ENCODE measurements at places on chromosomes 6 and 20. TPM values are rescaled to one million over a fixed set of nuclear protein-coding genes. Genes with fewer than 3 reads are reported as not detected.

Gene NMBR
- total RNA-seq: not detected

GRCh38 chr6:170271771-170272314 is 19.0 kb downstream of the DLL1 start:
- DNase-seq: no peak

Gene RSPH4A
- total RNA-seq: 0.78 TPM

GRCh38 chr20:663315-664090 is 10.5 kb upstream of the SRXN1 start:
- DNase-seq: no peak

DNA sequence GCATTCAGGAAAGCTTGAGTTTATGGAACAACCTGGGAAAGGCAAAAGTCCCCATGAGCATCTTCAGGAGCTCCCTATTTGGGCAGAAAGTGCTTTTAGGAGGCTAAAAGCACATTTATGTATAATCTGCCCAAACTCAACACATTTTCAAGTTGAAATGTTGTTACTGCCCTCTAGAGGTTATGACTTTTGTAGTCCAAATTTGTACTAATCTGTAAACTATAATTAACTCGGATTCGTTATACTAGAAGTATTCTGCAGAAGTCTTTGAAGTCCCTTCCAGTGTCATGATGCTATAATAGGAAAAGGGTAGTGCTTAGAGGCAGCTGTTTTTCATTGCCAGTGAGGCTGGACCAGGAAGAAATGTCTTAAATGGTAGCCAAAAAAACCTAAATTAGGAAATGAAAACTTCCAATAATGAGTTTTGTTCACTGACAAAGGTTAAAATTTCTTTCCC is 44.8 kb upstream of the EMILIN3 start:
- DNase-seq: no peak

Gene OLIG3
- total RNA-seq: 0.27 TPM

Gene SRMS
- not detected for total RNA-seq

Gene TSPYL1
- 92.5 TPM for total RNA-seq

DNA sequence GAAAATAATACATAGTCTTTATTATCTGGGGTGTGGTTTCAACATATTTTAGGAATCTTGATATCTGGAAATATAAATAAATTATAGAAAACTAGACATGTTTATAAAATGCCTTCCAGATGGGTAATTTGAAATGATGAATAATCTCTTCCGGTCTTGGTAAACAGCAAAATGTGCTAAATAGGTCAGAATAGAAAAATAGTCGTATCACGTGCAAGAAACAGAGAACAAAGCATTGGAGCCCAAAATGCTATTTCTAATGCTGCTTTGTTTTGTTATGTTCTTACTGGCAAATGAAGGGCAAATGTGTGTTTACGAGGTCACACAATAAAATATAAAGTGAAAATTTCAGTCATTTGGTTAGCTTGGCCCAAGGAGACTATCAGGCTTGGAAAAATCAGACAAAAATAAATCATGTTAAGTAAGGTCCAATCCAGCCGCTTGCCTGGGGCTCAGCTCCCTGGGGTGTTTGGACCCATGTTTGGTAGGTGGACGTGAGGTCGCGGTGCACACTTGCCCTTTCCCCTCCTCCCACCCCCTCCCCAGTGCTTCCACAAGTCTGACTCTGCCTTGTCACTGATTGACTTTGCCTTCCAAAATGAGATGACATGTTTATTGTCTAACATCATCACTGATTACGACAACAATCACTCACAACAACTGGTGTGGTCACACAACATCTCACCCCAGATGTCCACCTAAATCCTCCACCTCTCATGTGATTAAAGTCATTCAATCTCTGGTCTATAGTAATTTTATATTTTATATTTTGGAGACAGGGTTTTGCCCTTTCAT is 56.0 kb downstream of the RIN2 start:
- DNase-seq: no peak

GRCh38 chr6:3312604-3313231 is 54.0 kb downstream of the PSMG4 start:
- no peak for DNase-seq

Gene PLAGL1
- 164 TPM for total RNA-seq

DNA sequence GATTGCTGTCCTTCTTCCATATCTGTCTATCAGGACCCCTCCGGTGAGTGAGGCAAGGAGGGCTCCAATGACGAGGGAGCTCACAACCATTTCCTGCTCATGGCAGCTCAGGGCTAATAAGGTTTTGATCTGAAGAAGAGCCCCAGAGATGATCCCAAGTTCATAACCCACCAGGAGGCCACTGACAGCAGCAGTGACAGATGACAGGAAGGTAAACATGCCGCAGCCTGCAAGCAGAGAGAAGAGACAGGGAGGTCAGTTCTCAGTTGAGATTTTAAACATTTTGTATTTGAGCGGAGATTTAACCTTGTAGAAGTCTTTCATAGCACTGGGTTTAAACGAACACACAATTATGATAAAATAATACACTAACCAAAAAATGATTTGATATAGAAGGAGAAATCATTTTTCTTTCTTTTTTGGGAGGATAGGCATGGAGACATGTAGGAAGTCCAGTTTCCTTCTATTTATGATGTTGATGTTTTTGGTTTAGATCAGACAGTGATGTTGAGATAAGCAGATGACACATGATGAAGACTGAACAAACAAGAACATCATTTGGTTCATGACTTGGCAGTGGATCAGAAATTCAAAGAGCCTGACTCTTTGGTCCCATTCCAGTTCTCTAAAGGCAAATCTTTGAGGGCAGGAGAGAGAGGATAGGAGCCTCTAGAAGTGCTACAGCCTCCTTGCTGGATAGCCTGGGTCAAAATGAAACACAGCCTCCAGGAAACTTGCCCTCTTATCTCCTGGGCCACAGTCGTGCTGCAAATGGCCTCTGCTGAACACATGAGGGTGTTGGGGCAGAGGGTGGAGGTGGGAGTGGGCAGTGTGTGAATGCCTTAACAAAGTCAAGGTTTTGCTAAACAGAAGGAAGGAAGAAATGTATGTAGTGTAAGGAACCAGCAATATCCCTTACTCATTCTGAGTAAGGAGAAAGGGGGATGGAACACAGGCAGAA is 22.6 kb downstream of the SLC2A12 start:
- no peak for DNase-seq

Gene CAGE1
- 0.09 TPM for total RNA-seq

GRCh38 chr6:19895866-19896692 is 58.9 kb downstream of the ID4 start:
- no peak for DNase-seq

DNA sequence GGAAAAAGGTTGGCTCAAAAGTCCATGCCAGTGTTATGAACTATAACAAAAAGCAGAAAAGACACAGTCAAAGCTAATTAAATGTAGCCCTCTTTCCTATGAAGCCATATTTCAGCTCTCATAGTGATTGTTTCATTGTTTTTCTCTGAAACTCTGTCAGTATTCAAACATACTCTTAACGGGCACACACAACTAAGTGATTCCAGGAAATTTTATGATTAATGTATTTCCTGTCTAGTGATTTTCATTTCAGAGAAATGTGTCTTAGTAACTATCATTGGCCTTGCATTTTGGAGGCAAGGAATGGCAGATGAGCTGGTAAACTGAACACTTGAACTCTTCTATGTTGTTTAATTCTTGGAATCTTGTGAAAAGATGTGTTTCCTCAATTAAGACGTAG is 68.0 kb downstream of the CLVS2 start:
- no peak for DNase-seq

DNA sequence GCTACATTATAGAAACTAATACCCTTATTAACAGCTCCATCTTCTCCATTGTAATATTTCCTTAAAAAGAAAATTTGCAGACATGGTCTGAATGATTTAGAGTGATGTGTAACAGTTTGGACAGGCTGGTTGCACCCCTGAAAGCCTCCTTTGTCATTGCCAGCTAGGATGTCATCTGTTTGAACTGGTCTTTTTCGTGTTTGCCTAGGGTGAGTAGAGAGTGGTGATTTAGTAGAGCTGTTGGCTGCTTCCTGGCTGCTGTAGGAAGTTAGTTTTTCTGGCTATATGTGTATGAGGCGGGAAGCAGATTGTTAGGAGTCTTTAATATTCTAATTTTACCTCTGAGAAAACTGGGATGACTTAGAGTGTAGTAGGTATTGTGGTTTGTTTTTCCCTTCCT is 101.1 kb downstream of the ZFAND3 start:
- DNase-seq: no peak

GRCh38 chr6:122567034-122567433 is 43.2 kb upstream of the PKIB start:
- DNase-seq: no peak

- no peak for DNase-seq
Observed at GRCh38 chr6:27667016-27667656, 194.2 kb upstream of the ZNF184 start.

Gene HSPA12B
- 11.5 TPM for total RNA-seq

GRCh38 chr20:38893056-38893564 is 33.1 kb upstream of the FAM83D start:
- DNase-seq: no peak

DNA sequence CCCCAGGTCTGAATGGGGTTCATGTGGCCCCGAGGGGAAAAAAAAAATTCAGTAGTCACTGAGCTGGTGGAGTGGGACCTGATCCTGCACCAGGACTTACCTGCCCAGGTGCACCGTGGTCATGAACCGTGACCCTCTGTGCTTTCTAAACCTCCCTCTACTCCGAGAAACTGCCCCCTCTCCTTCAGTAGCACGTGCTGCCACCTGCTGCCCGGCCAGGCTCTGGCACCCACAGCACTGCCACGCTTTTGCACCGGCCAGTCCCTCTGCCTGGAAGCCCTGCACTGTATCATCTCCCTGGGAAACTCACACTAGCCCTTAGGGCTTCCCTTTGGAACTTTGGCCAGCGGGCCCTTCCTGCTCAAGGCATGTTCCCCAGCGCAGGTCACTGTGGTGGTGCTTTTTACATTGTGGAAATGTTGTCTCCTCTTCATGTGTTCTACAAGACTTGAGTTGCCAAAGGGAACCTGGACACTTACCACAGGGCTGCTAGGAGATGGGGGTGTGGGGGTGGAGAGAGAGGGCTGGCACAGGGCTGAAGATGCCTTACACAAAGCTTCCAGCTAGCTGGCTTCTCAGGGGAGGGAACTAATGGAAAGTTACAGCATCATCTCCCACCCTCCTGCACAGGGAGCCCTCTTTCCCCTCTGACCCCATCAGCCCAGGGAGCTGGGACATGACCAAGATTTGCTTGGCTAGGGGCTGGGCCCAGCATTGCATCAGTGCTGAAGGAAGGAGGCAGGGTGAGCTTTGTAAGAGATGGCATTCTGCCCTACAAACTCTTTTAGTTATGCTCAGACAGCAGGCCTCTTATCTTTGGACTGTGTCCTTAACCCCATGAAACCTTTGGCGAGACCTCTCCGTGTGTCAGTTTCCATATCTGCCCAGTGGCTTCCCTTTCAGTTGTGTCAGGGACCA is 2.5 kb upstream of the PTPRT start:
- no peak for DNase-seq

DNA sequence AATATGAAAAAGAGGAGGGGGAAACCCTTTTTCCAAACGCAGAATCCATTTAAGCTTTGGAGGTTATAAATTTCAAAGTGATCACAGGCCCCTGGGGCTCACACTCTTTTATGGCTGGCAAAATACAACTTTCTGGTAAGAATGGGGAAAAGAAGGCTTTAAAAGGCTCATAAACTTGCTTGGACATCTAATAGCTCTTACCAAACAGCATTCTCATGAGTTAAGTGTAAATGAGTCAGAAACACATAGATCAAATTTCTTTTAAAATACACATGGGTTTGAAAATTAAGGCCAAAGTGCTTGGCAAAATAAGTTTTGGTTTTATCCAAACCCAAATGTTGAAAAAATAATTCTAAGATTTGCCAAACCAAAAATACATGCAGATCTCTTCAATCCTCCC is 154.6 kb downstream of the SOBP start:
- no peak for DNase-seq

Gene ZSCAN31
- total RNA-seq: 5.8 TPM

- DNase-seq: no peak
Observed at GRCh38 chr6:36207155-36207554, 10.6 kb downstream of the BRPF3 start.

DNA sequence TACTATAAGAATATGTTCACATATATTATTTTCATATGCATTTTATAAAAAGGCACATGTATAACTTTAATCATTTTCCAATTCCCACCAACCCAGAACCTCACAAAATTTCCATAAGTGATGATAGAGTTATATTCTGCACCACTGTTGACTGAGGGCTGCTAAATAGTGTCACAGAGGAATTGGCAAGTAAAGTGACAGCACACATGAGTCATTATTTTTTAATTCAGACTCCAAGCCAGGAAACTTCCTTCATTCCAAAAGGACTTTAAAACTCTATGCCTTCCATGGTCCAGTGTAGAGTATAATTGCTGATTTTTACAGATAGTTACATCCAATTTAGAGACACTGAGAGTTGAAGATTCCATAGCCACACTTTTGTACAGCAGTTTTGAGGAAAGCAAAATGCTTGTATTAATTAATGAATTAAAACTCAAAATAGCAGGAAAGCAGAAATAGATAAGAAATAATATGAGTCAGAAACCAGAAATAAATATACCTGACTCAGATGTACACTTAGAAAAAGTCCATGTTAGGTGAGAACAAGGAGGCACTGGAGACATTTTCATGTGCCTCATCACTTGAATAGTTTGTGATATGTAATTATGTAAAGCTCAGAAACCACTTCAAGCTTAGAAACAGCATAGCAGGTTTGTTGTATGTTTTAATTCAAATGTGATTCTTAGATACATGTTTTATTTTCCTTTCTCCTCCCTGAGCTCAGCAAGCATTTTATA is 425.2 kb upstream of the OPRM1 start:
- DNase-seq: no peak

- no peak for DNase-seq
Observed at GRCh38 chr6:161660666-161661571, 387.1 kb upstream of the AGPAT4 start.

Gene SMAP1
- 24.8 TPM for total RNA-seq

DNA sequence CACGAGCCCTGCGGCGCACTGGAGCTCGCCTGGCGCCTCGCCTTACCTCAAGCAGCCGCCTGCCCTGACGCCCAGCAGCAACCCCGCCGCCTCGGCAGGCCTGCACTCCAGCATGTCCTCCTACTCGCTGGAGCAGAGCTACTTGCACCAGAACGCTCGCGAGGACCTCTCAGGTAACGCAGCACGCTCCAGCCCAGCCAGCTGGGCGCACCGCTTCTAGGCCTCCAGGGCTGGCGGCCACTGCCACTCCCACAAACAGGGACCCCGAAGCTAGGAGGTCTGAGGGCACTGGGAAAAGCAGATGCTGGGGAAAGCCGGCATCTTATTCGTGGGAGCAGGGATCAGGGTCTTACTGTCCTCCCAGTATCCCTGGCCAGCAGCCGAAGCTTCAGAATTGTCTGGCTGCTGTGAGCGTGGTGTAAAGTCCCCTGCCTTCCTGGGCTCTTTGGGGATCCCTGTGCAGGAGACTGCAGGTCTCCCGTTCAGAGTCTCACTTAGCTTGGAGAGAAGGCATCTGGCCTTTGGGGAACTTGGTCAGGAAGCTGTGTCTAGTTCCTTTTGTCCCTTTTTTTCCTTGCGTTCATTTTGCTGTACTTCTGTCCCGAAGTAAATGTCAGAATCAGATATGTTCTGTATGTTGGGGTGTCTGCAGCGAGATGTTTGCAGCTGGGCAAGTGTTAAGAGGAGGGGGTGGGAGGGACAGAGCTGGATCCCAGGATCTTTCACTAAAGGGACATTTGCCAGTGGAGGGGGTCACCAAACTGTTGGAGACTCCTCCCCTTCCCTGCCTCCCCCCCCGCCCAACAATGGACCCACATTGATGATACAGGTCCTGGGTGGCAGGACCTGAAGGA is 1.8 kb downstream of the FOXF2 start:
- no peak for DNase-seq

GRCh38 chr6:26309731-26310142 is 55.3 kb upstream of the BTN3A2 start:
- no peak for DNase-seq

Gene OGFRL1
- 4.4 TPM for total RNA-seq

GRCh38 chr6:5766260-5766659 is 240.5 kb downstream of the NRN1 start:
- no peak for DNase-seq
